ENCODE measurements at places on chromosomes 6 and 20.

GRCh38 chr6:157049133-157049532 lies 272.0 kb downstream of the ARID1B start:
- DNase-seq, result no peak

DNA sequence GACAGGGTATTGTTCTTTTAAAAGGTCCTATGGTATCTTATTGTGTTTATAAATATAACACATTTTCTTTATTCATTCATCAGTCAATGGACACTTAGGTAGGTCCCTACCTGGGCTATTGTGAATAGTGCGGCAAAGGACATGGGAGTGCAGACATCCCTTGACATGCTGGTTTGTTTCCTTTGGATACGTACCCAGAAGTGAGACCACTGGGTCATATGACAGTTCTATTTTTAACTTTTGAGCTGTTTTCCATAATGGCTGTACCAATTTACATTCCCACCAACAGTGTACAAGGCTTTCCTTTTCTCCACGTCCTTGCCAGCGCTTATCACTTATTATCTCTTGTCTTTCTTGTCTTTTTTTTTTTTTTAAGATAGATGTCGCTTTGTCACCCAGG lies 627.5 kb downstream of the PRKN start:
- DNase-seq, result no peak

DNA sequence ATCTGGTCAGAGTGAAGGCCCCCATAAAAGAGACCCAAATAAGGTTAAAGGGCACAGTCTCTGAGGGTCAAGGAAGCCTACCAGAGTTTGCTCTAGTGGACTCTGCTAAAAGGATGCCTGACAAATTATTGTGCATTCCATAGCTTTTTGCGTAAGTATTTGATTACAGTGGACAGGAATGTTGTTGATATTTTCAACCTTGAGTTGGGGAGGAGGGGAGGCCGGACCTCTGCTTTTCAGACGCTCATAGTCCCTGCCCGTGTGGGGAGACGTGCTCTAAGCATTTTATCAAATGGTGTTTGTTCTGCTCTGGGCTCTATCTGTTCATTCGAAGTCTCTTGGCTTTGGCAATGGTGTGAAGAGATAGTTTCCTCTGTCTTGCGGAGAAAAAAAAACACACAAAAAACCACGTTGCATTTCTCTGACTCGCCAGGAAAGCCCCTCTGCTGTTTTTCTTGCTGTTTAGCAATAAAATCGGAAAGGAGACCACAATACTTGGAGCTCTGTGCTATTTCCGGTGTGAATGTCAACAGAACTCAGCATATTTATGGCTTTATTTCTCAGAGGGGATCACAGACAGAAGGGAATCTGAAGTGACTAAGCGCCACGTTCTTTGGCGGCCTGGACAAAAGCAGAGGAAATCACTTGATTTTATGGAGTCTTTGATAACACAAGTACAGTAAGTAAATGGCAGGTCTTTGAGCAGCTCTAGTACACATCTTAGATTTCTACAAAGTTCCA lies 159.8 kb downstream of the ZFP64 start:
- no peak for DNase-seq

GRCh38 chr20:50418890-50419642 lies 91.1 kb upstream of the PTPN1 start:
- no peak for DNase-seq

GRCh38 chr6:131651782-131652181 lies 14.7 kb downstream of the ENPP3 start:
- peak; percentile 8 for DNase-seq
